Stimulated activated CD4-positive, alpha-beta T cell treated with anti-CD3 and anti-CD28 coated beads, Interleukin-15, amount 100 ng/mL, for 1 hour (primary cell): ENCODE measurements at places on chromosomes 7 and 10.
A peak's percentile ranks its signal among the peaks of the same experiment; 100 is the strongest.

DNA sequence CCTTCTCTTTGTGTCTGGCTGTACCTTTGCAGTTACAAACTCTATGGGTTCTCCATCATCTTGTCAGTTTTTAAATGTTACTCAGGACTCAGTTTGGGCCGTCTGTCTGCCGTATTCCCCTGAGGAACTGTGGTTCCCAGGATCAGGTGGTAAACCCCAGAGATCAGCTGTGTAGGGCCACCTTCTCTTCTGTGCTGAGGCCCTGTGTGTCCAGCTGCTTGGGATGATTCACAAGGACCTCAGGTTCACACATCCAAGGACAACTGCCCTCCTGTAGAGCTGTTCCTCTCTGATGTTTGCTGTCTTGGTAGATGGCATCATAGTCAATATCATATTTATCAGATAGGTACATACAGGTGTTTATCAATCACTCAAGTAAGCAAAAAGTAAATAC, 24.5 kb downstream of the CUL1 start:
- DNase-seq = no peak

- no peak for DNase-seq
Measured at GRCh38 chr7:37310327-37311080, 138.2 kb downstream of the ELMO1 start.

GRCh38 chr10:132448248-132448731, 51.3 kb downstream of the PWWP2B start:
- no peak for DNase-seq

GRCh38 chr10:74391786-74392185, 240.8 kb downstream of the ADK start:
- no peak for DNase-seq

- no peak for DNase-seq
Measured at GRCh38 chr10:88332503-88333247, 250.4 kb downstream of the RNLS start.

DNA sequence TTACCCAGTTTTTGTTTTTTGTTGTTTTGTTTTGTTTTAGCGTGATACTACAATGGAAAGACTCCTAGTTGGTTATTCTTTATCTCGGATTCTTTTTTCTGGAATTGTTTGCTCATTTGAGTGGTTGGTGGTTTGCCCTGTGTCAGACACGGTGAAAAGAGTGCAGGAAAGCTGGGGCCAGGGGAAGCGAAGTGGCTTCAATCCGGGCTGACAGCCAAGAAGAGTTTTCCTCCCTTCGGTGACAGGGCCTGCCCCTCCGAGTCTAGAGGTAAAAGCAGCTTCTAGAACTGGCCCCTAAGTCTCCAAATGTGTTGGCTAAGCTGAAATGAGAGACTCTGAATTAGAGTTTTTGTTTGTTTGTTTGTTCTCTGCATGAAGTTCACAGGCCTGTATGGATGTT, 5.7 kb upstream of the AP5Z1 start:
- DNase-seq = no peak

GRCh38 chr10:93991596-93992284, 2.0 kb upstream of the PLCE1 start:
- DNase-seq = no peak

DNA sequence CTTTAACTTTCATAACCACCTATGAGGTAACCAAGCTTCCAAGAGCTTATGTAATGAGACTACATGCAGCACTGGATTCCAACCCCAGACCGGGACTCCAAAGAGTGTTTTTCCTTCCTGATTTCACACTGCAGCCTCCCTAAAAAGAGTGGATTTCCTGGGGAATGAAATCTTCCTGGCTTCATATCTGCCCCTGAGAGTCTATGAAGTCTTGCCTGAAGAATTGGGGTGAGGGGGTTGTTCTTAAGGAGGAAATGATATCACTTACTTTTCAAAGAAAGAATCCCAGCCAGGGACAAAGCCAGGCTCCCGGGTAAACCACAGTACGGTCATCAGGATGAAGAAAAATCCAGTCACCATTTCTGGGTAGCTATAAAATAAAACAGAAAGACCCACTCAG, 29.7 kb downstream of the STMP1 start:
- DNase-seq = no peak

- DNase-seq = no peak
Measured at GRCh38 chr10:132392811-132393694, 3.9 kb upstream of the PWWP2B start.

DNA sequence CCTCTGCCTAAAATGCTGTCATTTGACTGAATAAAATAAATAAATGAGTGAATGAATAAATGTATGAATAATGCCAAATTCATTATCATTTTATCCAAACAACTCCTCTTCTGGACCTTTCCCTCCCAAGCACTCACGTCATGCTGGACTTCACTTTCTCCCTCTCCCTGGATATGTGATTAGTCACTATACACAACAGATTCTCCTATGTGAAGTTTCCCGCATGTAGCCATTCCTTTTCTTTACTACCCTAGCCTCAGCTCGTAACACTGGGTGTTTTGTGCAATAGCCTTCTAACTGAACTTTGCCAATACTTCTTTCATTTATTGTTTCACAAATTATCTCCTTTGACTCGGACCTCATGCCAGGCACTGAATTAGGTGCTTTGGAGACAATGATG, 87.6 kb upstream of the IL6 start:
- no peak for DNase-seq

- no peak for DNase-seq
Measured at GRCh38 chr10:97178074-97178473, 7.7 kb downstream of the SLIT1 start.

GRCh38 chr7:73976761-73977618, 51.0 kb upstream of the ELN start:
- no peak for DNase-seq

- DNase-seq = no peak
Measured at GRCh38 chr7:78052112-78052511, 253.5 kb downstream of the PHTF2 start.

GRCh38 chr7:81207801-81208200, 288.9 kb upstream of the SEMA3C start:
- no peak for DNase-seq

GRCh38 chr10:614790-615582, 74.5 kb downstream of the DIP2C start:
- DNase-seq = no peak

GRCh38 chr7:157475601-157476000, 138.8 kb downstream of the DNAJB6 start:
- no peak for DNase-seq

- no peak for DNase-seq
Measured at GRCh38 chr10:47206449-47207280, 93.3 kb upstream of the GDF10 start.

- DNase-seq = peak; percentile 77
Measured at GRCh38 chr7:38463277-38464225, 167.6 kb downstream of the AMPH start.

DNA sequence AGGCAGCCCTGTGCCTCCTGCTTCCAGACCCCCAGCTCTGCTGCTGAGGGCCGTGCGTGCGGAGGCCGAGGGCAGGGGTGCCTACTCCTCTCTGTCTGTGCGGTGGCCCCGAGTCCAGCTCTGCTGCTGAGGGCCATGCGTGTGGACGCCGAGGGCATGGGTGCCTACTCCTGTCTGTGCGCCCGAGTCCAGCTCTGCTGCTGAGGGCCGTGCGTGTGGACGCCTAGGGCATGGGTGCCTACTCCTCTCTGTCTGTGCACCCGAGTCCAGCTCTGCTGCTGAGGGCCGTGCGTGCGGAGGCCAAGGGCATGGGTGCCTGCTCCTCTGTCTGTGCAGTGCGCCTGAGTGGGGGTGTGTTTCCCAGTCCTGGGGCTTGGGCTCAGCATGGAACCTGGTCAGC, 142.7 kb downstream of the ZMYND11 start:
- no peak for DNase-seq

- no peak for DNase-seq
Measured at GRCh38 chr10:74145133-74145532, 5.5 kb downstream of the AP3M1 start.

DNA sequence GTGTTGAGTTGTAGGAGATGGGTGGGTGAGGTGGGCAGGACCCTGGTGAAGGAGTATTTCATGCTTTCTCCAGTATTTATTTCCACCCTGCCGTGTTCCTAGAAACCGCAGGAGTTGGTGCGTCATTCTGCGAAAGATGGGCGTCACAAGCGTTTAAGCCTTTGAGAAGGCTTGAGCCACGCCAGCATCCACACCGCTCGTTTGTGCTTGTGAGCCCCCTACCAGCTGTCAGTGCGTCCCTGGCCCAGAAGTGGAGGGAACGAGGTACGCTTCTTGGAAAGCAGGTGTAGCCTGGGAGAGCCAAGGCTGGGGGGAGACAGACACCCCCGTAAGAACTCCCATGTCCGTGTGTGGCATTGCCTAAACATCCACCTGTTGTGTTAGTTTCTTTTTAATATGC, 5.7 kb downstream of the AGAP3 start:
- DNase-seq = no peak
